LoVo (cell line): ENCODE measurements at places on chromosomes 16 and 17.

DNA sequence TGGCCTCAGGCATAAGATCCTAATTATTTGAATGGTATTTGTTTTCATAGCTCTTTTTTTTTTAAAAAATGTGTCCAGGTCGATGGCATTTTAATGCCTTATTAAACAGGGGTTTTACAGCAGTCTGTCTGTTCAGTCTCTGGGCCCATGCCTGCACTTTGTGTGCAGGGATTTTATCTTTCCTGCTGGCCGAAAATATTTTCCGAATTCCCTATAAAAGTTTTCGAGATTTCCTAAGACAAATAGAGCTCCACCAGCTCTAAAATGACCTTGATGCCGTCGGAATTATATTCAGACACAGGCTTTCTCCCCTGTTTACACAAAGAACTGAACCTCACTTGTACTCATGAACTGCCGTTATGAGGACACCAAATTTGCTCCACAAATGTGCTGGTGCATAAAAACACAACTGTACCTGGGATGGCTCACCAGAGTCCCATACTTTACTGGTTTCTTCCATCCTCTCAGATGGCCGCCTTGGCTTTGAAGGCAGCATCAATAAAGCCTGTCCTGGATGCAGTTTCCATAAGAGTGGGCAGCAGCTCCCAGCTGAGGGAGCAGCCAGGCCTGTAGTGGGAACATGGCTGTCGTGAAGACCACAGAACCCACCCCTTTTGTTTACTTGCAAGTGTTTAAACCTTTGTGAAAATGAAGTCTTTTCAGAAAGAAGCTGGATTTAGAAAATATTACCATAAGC, 44.9 kb downstream of the TBX4 start:
- no peak for DNase-seq

GRCh38 chr17:77327566-77328464, 187.0 kb downstream of the SEC14L1 start:
- DNase-seq = no peak

- no peak for DNase-seq
Observed at GRCh38 chr16:4556580-4556979, 440 bp downstream of the C16orf96 start.

DNA sequence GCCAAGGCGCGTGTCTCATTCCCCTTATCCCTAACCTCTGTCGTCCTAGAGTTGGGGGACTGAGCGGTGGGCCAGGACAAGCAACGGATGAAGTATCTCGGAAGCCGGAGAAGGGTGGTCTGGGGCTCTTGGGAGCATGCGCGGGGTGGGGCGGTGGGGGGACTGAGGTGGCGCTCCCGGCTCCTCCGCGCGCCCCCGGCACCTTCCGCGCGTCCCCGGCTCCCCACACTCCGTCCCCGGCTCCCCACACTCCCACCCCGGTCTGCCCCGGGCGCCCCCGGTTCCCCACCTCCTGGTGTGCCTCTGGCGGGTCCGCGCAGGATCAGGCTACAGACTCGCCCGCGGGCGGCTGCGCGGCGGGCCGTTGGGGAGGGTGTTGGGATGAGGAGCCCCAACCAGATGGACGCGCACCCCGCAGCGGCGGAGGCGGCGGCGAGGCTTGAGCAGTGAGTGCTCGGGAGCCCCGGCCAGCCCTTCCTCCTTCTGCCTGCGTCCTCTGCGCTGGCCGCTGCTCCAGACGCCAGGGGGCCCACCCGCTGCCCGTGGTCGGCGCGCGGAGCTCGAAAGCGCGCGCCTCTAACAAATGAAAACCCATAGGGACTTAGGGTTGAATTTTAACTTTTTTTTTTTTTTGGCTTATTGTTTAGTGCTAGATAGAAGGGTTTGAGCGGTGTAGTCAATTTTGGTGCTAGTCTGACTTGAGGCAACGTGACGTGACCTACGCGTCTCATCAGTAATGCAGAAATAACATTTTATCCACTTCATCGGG, 5.6 kb upstream of the CRYM start:
- DNase-seq = peak; percentile 64

- DNase-seq = no peak
Observed at GRCh38 chr17:82752371-82753200, 721 bp downstream of the TBCD start.

DNA sequence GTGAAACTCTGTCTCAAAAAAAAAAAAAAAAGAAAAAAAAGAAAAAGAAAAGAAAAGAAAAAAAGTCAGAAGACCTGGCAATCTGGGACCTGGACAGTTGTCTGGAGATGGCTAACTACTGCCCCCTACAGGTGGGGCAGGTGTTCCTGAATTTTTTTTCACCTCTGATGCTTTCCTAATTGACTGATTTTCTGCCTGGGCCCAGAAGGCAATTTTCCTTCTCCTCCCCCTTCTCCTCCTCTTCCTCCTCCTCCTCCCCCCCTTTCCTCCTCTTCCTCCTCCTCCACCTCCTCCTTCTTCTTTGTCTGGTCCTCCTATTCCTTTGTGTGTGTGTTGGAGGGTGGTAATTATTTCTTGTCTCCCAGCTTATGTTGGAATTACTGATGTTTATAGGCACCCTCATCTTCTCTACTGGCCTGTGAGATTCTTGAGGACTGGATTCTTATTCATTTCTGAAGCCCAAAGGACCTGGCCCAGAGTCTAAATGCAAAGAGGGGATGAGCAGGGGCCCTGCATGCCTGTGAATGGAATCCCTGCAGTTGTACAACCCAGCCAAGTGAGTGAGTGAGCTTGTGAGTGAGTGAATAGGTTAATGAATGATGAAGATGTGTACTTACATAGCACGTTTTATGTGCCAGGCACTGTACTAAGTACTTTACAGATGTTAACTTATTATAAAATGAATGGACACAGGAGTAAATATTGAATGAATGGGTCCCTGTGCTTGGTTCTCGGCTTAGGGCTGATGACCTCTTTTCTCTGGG, 26.9 kb downstream of the IRX5 start:
- DNase-seq = peak; percentile 25

DNA sequence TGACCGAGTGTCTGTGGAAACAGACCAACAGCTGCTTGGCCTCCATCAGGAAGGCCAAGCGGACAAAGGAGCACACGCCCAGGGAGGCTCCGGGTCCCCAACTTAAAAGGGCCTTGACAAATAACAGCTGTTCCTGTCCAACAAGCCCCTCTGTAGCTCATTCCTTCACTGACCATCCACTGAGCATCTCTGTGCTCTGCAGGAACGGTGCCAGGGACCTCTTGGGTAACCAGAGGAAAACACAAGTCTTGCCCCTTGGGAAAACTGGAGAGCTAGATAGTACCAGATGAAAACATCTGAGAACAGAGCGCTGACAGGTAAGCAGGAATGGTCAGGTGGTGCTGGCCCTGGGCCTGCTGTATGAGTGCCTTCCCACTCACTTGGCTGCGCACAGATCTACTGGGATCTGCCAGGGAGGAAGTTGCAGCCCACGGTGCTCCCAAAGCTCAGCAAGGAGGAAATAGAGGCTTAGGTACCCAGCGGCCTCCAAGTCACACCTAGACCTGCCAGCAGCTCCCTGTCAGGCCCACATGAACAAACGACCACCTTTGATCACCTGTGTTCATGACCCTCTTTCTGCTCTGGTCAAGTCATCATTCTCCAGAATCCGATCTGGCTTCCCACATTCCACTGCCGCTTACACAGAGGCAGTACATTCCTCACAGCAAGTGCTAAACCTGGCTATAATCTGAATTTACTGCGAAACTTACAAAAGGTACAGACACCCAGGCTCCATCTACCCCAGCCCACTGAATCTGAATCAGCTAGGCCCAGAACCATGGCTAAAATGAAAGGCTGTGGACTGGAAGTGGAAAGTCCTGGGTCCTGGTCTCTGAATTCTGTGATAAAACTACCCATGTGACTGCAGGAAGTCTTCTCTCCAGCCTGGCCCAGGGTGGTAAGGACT, 12.5 kb downstream of the DCAKD start:
- no peak for DNase-seq

GRCh38 chr17:43026595-43026994, 1.6 kb downstream of the RND2 start:
- no peak for DNase-seq

- DNase-seq = no peak
Observed at GRCh38 chr17:79243996-79244395, 169.4 kb downstream of the ENGASE start.

- peak; percentile 68 for DNase-seq
Observed at GRCh38 chr16:89319886-89320781, 102.6 kb downstream of the ZNF778 start.

GRCh38 chr16:66416939-66417700, 10.0 kb upstream of the BEAN1 start:
- DNase-seq = no peak

DNA sequence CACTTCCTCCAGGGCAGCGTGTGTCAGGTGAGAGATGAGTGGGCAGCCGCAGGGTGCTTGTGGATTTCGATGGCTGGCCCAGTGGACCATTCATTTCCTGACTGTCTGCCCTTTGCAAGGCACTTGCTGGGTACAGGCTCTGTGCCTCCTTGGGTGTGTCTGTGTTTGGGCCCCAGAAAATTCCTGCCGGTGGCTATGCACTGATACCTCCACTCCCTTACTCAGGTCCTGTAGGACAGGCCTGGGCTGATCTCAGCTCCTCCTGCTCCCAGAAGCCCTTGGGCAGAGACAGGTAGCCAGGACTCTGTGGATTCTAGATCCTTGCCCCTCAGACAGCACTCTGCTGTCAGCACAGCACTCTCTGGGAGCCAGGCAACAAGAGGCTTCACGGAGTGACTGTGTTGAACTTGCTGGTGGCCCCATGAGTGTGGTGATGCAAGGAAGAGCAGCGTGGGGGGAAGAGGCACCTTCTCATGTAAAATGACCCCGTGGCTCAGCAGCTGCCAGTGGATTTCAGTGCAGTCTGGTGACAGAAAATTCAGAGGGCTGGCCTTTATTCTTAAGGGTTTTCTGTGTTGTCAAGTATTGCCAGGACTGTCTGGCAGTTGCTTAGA, 29.0 kb downstream of the PGS1 start:
- no peak for DNase-seq

DNA sequence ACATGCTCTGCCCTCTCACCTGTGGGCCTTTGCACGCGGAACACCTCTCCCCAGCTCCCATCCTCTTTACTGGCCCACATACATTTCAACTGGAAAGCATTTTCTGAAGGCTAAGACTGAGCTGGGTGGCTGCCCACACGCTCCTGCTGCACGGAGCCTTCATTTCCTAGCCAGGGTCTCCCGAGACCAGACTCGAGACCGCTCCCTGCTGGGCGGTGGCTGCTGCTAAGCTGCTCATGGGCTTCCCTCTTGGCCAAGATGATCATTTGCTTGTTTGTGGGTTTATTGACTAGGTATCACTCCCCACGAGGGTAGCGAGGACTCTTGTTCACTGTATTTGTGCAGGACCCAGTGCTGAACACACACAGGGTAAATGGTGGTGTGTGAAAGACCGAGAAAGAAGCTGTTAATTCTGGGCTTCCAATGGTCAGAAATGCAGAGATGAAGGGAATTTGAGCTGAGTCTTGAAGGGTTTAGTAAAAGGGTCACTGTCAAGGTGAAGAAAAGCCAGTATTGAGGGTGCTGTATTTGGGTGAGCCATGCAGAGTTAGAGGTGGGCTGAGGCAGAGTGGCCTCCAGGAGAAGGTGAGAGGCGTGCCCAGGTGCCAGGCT, 907 bp downstream of the TRAPPC2L start:
- peak; percentile 65 for DNase-seq

DNA sequence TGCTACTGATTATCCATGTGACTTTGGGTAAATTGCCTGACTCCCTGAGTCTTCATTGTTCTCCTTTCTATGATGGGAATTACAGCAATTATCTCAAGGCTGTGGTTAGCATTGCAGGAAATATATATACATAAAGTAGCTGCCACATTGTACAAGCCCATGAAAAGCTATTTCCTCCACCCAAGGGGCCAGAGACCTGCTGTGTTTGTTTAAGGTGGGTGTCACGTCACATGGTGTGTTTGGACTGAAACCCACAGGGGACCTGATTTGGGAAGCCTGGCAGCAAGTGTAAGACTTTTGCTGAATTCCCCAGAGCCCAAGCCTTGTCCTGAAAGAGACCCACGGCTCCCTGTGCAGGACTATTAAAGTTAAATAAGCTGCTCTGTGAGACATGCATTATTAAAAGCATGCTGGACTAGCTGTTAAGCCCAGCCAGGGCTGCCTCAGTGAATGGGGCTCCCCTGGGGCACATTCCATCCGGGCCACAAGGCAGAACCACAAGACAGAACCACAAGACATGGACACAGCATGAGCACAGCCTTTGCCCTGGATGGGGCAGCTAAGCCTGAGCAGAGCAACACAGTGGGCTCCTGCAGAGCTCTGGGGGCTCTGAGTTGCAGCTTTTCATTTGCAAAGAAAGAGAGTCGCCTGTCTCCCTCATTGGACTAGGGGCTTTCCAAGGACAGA, 148.9 kb downstream of the SPACA3 start:
- no peak for DNase-seq

DNA sequence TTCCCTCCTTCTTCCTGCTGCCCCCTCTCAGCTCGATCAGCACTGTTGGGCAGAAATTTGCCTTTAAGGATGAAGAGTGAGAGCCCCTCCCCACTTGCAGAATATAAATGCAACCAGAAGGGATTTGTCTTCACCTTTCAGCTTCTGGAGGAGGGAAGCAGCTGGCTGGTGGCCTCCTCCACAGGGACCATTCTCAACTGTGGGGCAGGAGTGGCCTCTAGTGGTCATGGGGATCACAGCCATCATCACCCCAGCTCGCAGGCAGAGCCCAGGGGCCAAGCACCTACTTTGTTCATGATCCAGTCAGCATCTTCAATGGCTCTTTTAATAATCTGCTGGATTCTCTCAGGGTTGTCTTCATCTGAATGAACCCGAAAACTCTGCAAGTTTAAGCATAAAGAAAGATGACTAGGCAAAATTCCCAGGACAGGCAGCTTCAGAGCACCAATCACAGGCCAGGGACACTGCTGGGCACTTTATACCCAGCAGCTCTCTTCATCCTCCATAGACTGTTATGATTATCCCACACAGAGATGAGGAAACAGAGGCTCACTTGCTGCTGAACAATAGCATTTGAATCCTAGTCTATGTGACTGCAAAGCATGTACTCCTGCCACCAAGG, 13.1 kb downstream of the LYRM9 start:
- DNase-seq = peak; percentile 70

DNA sequence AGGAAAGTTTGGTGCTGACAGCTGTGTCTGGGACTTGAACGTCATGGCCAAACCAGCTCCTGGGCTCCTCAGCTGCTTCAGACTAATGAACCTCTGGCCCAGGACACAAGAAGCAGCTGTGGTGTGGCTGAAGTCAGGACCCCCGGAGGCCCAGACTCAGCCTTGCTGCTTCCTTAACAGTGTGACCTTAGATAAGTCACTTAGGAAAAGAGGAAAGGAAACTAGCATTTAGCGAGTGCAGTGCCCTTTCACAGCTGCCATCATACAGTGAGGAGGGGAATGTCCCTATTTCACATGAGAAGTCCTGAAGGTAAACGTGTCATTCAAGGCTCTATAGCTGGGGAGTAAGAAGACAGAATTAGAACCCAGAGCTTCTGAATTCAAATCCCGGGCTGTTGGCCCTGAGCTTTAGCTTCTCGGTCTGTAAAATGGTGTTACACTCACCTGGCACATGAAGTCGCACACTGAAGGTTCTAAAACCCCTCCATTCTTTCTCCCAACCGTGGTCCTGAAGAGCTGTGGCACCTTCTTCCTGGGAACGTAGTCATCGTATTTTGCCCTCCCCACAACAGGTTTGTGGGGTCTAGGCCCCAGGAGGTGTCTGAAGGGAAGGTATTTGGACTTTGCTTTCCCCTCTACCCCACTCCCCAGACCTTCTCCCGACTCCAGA, 910 bp upstream of the RAMP2 start:
- no peak for DNase-seq
